ENCODE measurements at places on chromosomes 7 and 10. TPM values are rescaled to one million over a fixed set of nuclear protein-coding genes. Genes with fewer than 3 reads are reported as not detected.
A peak's percentile ranks its signal among the peaks of the same experiment; 100 is the strongest.

PRTFDC1 gene
- total RNA-seq, result 14.8 TPM

GRM8 gene
- 4.5 TPM for total RNA-seq

ELAPOR2 gene
- total RNA-seq, result 28.3 TPM

VENTX gene
- total RNA-seq, result not detected

NKX6-2 gene
- total RNA-seq, result 0.04 TPM

TFR2 gene
- total RNA-seq, result 13.5 TPM

DNA sequence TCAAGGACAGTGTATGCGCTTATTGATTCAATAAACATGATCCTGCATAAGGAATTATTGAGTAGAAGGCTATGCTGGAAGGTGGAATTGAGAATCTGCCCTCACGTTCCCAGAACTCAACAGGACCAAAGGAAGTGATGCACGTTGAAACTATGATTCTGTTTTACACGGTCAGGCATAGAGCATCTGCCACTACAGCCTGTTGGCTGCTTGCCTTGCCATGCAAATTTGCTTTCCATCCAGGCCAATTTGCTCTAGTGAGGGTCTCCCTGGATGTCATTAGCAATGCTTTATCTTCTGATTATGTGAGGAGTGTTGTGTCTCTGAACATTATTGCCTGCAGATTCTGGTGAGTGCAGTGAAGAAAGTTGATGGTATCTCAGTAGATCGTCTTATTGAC, 132.9 kb downstream of the ADRA2A start:
- no peaks in the 10 kb centered on the region for H3K4me1 ChIP-seq
- no peaks in the 10 kb centered on the region for H3K27me3 ChIP-seq
- no peak for DNase-seq
- H3K36me3 ChIP-seq, result no peaks in the 10 kb centered on the region
- H3K4me3 ChIP-seq, result no peak overlapping the region
- H3K27ac ChIP-seq, result no peak overlapping the region

GRCh38 chr10:34251177-34251576, 563.9 kb downstream of the PARD3 start:
- H3K27ac ChIP-seq, result no peak overlapping the region
- H3K4me1 ChIP-seq, result peaks cover 6% of the 10 kb centered on the region
- no peaks in the 10 kb centered on the region for H3K27me3 ChIP-seq
- DNase-seq, result no peak

- H3K36me3 ChIP-seq, result no peaks in the 10 kb centered on the region
- DNase-seq, result no peak
- no peaks in the 10 kb centered on the region for H3K4me1 ChIP-seq
- no peak overlapping the region for H3K27ac ChIP-seq
- H3K27me3 ChIP-seq, result no peaks in the 10 kb centered on the region
Measured at GRCh38 chr7:118792682-118793081, 568.2 kb downstream of the ANKRD7 start.

DNA sequence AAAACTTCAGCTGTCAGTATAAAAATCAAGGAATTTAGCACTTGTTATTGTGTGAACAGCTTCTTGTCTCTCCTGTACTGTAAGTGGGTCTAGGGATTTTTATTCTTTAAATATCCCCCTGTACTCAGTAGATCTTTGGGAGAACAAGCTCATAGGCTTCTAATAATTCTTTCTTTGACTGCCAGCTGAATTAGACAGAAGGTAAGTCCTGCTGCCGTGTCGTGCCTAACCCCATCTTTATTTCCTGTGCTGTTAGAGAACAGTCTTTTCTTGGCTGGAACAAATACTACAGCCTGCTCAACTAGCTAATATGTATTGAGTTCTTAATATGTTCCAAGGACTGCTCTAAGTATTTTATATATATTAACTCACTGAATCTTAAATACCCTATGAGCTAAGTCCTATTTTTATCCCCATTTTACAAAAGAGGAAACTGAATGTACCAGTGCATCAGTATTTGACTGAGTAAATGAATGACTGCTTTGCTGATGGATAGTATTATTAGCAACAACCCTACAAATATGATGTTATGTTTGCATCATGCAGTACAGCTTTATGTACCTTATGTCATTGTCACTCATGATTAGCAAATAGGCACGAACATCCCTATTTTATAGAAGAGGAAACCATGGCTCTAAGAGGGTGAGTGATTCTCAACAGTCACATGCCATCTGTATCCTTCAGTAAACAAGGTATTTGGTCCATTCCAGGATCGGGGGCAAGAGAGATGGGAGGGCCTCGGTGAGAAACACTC, 5.5 kb upstream of the DUSP5 start:
- H3K27ac ChIP-seq, result no peak overlapping the region
- H3K4me1 ChIP-seq, result peaks cover 14% of the 10 kb centered on the region
- no peaks in the 10 kb centered on the region for H3K36me3 ChIP-seq
- H3K27me3 ChIP-seq, result no peaks in the 10 kb centered on the region

GRCh38 chr10:44309939-44310761, 74.7 kb downstream of the CXCL12 start:
- no peaks in the 10 kb centered on the region for H3K27me3 ChIP-seq
- no peak for DNase-seq

DNA sequence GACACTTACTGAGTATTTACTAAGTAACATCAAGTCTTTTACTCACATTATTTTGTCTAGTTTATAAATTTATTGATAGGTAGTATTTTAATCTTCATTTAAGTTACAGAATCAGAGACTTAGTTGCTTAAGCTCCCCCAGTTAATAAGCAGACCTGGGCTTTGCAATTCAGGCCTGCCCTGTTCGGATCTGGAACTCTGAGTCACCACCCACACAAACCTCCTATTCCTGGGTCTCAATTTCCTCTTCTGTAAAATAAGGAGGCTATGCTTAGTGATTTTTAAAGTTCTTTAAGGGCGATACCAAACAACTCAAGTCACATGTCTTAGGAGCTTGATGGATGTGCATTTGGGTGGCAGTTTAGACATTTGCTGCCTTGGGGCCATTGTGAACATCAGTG, 3.5 kb upstream of the MGAM start:
- H3K36me3 ChIP-seq, result no peaks in the 10 kb centered on the region
- H3K27ac ChIP-seq, result no peak overlapping the region
- H3K27me3 ChIP-seq, result no peaks in the 10 kb centered on the region
- H3K4me3 ChIP-seq, result no peak overlapping the region

DNA sequence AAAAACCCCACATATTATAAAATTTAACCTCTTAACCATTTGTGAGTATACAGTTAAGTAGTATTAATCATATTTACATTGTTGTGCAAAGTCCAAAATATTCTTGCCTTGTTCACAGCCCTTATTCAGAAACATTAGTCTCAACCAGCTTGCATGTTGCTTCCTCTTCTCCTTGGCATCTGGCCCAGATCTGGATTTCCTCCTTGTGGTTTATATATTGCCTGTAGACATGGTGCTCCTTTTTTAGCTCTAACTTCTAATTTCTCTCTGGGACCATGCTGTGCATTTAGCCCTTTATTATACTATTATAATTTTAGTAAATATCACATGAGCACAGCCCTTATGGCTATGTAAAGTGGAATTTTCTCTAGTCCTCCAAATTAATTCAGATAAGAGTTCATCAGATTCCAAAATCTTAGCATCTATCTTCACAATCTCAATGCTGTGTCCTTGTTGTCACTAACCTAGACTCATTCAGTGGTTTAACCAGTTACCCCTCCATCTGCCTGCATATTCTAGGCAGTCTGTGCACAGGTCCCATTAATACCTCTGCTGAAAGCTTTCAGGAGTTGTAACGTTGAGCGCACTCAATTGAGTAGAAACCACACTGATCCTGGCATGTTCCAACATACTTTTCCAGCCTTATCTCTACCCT, 7.9 kb downstream of the CPED1 start:
- peak; percentile 63 for DNase-seq
- no peak overlapping the region for H3K27ac ChIP-seq
- no peaks in the 10 kb centered on the region for H3K27me3 ChIP-seq
- no peaks in the 10 kb centered on the region for H3K36me3 ChIP-seq
- no peak overlapping the region for H3K4me3 ChIP-seq
- H3K4me1 ChIP-seq, result peaks cover 13% of the 10 kb centered on the region

DNA sequence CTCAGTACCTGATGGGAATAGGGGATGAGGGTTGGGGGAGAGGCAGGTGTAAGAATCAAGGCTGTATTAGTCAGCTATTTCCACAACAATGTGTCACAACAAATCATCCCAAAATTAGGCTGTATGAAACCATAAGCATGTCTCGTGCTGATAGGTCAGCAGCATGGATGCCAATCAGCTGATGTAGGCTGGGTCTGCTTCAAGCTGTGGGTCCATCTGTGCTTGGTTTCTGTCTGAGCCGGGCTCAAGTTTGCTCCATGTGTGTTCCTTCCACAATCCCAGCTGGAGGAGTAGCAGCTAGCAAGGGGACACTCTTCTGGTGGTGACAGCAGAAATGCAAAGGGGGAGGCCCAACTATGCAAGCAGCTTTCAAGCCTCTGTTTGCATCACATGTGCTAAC, 97.9 kb upstream of the ZNF746 start:
- no peaks in the 10 kb centered on the region for H3K27me3 ChIP-seq
- no peaks in the 10 kb centered on the region for H3K36me3 ChIP-seq
- no peak overlapping the region for H3K4me3 ChIP-seq
- no peak for DNase-seq
- no peak overlapping the region for H3K27ac ChIP-seq
- H3K4me1 ChIP-seq, result no peaks in the 10 kb centered on the region

- no peak overlapping the region for H3K4me3 ChIP-seq
- peak; percentile 80 for DNase-seq
- H3K36me3 ChIP-seq, result no peaks in the 10 kb centered on the region
- peaks cover 6% of the 10 kb centered on the region for H3K4me1 ChIP-seq
- H3K27me3 ChIP-seq, result no peaks in the 10 kb centered on the region
Measured at GRCh38 chr7:16071246-16071857, 350.0 kb downstream of the CRPPA start.

DNA sequence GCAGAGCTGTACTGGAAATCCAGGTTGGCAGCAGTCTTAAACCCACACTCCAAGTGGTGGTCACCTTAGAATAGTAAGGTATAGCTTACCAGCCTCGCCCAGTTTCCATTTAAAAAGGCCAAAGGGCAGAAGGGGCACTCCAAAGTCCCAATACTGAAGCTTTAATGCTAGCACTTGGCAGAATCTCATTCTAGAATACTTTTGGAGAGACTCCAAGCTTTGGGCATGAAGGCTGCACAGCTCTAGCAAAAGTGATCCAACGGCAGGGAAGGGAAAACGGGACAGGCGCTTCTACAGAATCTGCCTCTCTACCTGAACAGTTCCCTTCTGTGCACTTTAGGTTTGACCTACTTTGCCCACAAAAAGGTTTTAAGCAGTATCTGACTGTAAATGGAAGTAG, 19.7 kb downstream of the SMURF1 start:
- H3K27me3 ChIP-seq, result no peaks in the 10 kb centered on the region
- peaks cover 32% of the 10 kb centered on the region for H3K4me1 ChIP-seq
- peak overlapping the region; percentile 16 for H3K27ac ChIP-seq
- no peaks in the 10 kb centered on the region for H3K36me3 ChIP-seq

DNA sequence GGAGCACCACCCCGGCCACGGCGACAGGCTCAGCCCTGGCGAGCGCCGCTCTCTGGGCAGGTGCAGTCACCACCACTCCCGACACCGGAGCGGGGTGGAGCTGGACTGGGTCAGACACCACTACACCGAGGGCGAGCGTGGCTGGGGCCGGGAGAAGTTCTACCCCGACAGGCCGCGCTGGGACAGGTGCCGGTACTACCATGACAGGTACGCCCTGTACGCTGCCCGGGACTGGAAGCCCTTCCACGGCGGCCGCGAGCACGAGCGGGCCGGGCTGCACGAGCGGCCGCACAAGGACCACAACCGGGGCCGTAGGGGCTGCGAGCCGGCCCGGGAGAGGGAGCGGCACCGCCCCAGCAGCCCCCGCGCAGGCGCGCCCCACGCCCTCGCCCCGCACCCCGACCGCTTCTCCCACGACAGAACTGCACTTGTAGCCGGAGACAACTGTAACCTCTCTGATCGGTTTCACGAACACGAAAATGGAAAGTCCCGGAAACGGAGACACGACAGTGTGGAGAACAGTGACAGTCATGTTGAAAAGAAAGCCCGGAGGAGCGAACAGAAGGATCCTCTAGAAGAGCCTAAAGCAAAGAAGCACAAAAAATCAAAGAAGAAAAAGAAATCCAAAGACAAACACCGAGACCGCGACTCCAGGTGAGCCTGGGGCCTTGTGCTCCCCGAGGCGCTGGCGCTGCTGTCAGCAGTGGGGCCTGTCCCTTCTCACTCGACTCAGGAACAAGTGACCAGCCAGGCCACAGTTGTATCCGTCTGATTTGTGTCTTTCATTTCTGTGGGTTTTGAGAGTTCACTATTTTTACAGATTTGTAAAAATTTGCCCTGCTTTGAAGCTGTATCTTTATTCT, 117.7 kb downstream of the CYTH3 start:
- H3K4me3 ChIP-seq, result no peak overlapping the region
- DNase-seq, result no peak
- no peaks in the 10 kb centered on the region for H3K27me3 ChIP-seq
- H3K27ac ChIP-seq, result no peak overlapping the region
- no peaks in the 10 kb centered on the region for H3K4me1 ChIP-seq

DNA sequence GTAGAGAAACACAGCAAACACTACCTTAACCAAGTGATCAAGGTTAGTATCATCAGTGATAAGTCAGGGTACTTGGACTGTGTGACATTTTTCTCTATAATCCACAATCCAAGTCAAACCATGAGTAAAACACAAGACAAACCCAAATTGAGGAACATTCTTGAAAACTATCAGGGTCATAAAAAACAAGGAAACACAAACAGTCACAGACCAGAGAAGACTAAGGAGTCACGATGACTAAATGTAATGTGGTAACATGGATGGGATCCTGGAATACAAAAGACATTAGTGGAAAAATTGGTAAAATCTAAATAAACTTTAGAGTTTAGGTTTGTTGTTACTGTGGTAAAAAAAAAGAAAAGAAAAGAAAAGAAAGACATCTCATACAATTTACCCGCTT, 103.8 kb downstream of the ARMH3 start:
- no peak overlapping the region for H3K27ac ChIP-seq
- DNase-seq, result no peak
- no peaks in the 10 kb centered on the region for H3K36me3 ChIP-seq
- no peak overlapping the region for H3K4me3 ChIP-seq
- H3K27me3 ChIP-seq, result no peaks in the 10 kb centered on the region
- H3K4me1 ChIP-seq, result no peaks in the 10 kb centered on the region
